ENCODE measurements at places on chromosomes 5 and 9.

DNA sequence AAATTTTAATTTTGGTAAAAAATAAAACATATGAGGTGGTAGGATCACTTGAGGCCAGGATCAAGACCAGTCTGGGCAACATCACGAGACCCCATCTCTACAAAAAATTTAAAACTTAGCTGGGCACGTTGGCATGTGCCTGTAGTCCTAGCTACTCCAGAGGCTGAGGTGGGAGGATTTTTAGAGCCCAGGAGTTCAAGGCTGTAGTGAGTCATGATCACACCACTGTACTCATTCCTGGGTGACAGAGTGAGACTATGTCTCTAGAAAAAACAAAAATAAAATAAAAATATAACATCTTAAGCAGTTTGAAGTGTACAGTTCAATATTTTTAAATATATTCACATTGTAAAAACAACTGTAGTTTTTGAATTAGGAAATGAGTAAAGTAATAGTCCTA is 108.3 kb downstream of the SMIM15 start:
- no peak for DNase-seq

GRCh38 chr9:92165484-92165883 is 50.3 kb upstream of the SPTLC1 start:
- no peak for DNase-seq

- no peak for DNase-seq
Measured at GRCh38 chr9:95027914-95028852, 289.3 kb downstream of the FANCC start.

DNA sequence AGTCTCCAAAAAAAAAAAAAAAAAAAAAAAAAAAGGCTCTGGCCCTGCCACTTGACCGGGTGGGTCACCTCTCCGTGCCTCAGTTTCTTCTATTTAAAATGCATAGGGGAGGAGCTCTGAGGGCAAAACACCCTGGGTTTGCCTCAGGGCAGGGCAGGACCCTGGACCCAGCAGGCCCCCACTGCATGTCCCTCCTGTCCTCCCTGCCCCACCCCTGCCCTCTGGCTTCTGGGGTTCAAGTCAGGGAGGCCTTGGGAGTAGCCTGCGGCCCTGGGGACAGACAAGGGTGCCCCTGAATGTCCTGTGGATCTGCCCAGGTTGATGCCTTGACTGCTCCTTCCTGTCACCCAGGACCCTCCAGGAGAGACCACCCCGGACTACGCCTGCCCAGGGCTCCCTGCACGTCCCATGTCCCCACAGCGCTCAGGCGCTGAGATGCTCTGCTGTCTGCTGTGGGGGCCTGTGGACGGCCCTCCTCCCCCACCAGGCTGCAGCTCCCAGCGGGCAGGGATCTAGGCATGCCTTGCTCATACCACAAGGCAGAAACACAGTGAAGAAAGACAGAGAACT is 35.4 kb downstream of the ADAMTS2 start:
- no peak for DNase-seq

- no peak for DNase-seq
Measured at GRCh38 chr9:97543561-97543960, 42.1 kb downstream of the TMOD1 start.

- DNase-seq: no peak
Measured at GRCh38 chr5:139046551-139046950, 151.6 kb downstream of the SIL1 start.

- DNase-seq: peak; percentile 29
Measured at GRCh38 chr9:121556580-121556979, 56.9 kb upstream of the GGTA1 start.

DNA sequence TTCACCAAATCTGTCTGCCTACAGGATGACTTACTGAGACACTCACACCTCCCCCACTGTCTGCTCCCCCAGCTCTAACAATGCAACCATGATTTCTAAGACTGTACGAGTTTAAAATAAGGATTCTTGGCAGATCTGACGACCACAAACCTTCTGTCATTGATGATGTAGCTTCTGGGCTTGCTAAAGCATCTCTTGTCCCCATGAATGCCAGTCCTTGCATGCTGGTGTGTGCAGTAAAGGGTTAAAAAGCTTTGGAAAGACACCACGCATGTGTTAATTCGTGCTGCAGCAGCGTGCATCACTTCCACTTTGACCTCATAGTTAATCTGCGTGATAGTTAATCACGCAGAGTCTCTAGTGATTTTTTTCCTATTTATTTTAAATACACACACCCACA is 411 bp upstream of the GABRG2 start:
- no peak for DNase-seq

DNA sequence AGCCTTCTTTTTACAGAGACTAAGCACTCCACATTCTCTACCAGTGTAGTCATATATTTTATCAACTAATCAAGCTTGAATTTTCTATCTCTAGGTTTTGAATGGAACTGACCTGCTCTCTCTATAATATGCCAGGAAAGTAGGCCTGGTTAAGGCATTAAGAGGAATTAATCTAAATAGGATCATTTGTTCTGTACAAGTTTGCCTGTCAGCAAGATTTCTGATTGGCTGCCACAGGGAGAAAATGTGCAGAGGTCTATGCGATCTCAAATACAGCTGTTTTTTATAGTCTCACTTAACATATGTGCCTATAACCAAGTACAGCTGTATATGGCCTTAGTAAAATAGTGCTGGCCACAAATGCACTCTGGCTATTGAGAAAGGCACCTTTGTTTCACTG is 418.8 kb downstream of the KDM4C start:
- DNase-seq: no peak

DNA sequence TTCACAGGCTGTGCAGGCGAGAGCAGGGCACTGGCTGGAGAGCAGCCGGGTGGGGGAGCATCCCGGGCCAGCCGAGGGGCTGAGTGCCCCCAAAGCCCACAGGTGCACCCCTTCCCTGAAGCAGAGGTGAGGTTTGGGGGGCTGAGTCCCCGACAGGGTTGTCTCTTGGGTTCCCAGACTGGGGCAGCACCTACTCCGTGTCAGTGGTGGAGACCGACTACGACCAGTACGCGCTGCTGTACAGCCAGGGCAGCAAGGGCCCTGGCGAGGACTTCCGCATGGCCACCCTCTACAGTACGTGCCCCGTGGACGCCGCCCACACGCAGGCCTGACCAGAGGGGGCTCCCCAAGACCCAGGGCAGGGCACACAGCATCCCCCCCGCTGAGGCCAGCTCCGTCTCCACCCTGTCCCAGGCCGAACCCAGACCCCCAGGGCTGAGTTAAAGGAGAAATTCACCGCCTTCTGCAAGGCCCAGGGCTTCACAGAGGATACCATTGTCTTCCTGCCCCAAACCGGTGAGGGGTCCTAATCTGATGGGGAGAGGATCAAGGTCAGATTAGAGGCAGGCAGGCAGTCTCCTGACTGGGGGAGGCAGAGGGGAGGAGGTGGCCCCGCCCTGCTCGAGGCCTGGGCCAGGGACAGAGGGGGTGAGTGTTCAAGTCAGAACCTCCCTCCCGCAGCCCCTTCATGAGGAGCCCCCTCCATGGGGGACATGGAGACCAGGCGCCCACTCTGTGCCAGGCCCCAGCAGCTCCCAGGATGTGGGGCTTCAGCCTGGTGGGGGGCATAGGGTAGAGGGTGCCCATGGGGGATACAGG is 2.7 kb downstream of the PTGDS start:
- no peak for DNase-seq

DNA sequence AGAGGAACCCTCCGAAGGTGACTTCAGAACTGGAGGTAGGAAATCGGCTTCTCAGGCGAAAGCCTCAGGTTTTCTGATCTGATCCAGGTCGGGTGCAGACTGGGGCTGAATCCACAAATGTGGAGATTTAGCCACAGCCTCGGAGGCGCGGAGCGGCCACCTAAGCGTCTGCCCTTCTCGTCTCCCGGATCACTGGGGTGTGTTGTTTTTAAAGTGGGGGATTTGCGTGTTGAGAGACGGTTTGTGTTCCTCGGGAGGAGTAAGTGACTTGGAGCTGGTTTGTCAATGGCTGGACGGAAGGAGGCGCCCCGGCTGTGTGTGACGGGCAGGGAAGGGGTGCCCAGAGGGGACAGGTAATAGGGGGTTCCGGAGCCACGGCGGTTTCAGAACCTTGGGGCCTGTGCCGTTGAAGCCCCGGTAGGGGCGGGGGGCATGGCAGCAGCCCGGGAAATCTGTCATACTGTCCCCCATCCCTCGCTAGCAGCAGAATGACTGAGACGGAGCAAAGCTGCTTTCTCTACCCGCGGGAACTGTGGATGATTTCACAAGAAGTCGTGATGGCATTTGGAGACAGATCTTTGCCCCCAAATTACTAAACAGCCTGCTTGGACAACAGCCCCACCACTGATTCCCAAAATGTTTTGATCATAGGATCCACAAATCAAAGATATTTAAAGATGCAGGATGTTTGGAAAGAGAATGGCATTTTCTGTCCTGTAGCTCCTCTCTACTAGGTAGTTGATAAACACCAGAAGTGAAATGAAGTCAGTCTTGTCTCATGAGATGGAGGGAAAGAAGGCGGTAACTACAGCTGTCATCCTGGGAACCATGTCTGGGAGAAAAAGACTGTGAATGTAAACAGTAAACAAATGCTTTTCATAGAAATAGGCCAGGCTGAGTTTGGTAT is 216.5 kb downstream of the PDZD2 start:
- DNase-seq: no peak

- no peak for DNase-seq
Measured at GRCh38 chr9:135144581-135145170, 57.2 kb downstream of the OLFM1 start.

DNA sequence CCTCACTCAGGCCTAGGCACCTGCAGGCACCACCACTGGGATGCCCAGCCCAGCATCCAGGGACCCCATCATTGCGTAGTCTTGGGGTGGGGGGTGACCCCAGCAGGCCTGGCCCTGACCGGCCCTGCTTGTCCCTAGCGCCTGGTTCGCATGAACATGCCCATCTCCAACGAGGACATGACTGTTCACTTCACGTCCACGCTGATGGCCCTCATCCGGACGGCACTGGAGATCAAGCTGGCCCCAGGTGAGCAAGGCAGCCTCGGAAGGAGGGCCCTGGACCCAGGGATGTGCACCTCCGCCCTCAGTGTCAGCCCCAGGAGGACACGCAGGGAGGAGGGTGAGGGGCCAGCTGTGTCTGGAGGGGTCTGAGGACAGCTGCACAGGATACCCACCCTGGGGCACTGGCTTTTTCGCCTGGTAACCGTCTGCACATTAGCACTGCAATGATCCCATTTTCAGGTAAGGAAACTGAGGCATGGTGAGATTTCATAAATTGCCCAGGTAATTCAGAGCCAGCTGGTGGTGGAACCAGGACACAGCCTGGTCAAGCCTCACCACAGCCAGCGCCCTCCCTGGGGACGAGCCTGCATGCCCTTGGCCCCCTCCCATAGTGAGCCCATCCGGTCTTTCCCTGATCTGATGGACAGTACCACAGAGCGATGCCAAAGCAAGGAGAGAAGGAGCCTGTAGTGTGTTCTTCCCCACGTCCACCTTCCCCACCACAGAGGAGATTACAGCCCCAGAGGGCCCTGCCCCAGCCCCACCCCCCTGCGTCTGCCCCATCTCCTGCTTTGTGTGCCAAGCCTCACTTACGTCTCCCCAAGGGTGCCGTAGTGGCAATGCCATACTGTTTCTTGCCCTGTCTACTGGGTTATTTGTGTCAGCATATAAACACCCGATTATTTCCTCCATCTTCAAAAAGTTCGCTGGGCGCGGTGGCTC is 228.3 kb downstream of the CACNA1B start:
- DNase-seq: no peak

- no peak for DNase-seq
Measured at GRCh38 chr5:110250755-110251154, 475.7 kb downstream of the TMEM232 start.

GRCh38 chr5:164597293-164597900 is 1092.0 kb downstream of the MAT2B start:
- DNase-seq: no peak

- DNase-seq: no peak
Measured at GRCh38 chr5:43016217-43016779, 23.8 kb downstream of the ANXA2R start.

GRCh38 chr9:128203707-128204551 is 750 bp downstream of the DNM1 start:
- no peak for DNase-seq

DNA sequence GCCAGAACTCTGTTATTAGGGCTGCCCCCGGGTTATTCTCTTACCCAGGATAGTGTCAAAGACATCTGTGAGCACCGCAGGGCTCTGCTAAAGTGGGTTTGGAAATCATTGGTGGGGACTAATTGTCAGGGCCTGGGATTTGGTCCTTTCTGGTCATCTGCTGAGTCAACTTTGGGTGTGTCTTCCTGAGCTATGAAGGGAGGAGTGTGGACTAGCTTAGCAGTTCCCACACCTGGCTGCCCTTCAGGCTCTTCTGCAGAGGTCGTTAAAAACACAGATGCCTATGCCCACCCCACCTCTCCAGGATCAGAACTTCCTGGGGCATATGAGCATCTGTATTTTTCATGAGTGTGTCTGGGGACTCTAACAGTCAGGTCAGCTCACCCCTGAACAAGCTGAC is 352.2 kb downstream of the SLIT3 start:
- no peak for DNase-seq

- DNase-seq: no peak
Measured at GRCh38 chr5:87129046-87129445, 138.6 kb upstream of the RASA1 start.

DNA sequence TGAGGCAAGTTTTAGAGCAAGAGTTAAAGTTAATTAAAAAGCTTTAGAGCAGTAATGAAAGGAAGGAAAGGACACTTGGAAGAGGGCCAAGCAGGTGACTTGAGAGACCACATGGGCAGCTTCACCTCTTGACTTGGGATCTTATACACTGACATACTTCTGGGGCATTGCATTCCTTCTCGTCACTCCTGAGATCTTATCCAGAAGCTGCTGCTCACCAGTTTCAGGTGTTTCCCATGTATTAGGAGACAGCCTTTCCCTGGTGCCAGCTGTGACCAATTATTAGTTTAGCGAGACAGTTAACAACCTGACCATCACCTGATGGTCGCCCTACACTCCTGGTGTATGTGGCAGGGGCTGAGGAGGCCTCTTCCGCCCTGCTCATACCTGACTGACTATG is 382.1 kb downstream of the KDM4C start:
- DNase-seq: no peak
